ENCODE measurements at places on chromosomes 7 and 10. TPM values are rescaled to one million over a fixed set of nuclear protein-coding genes. Genes with fewer than 3 reads are reported as not detected.

DNA sequence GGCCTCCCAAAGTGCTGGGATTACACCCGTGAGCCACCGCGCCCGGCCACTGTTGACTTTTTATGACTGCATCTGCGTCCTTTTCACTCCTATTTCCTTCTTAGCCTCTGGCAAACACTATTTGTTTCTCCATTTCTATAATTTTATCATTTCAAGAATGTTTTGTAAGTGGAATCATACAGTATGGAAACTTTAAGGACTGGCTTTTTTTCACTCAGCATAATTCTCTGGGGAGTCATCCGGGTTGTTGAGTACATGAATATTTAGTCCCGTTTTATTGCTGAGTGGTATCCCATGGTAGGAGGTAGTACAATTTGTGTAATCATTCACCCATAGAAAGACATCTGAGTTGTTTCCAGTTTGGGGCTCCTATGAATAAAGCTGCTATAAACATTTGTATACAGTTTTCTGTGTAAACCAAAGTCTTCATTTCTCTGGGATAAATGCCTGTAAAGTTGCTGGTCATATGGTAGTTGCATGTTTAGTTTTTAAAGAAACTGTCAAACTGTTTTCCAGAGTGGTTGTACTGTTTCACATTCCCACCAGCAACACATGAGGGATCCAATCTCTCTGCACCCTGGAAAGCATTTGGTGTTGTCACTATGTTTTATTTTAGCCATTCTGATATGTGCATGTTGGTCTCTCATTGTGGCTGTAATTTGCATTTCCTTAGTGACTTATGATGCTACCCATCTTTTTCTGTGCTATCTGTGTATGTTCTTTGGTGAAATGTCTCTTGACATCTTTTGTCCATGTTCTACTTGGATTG, 139.6 kb upstream of the EEPD1 start:
- no peak overlapping the region for H3K27ac ChIP-seq
- no peak overlapping the region for H3K4me3 ChIP-seq
- H3K4me1 ChIP-seq = no peaks in the 10 kb centered on the region
- DNase-seq = no peak
- no peaks in the 10 kb centered on the region for H3K36me3 ChIP-seq

DNA sequence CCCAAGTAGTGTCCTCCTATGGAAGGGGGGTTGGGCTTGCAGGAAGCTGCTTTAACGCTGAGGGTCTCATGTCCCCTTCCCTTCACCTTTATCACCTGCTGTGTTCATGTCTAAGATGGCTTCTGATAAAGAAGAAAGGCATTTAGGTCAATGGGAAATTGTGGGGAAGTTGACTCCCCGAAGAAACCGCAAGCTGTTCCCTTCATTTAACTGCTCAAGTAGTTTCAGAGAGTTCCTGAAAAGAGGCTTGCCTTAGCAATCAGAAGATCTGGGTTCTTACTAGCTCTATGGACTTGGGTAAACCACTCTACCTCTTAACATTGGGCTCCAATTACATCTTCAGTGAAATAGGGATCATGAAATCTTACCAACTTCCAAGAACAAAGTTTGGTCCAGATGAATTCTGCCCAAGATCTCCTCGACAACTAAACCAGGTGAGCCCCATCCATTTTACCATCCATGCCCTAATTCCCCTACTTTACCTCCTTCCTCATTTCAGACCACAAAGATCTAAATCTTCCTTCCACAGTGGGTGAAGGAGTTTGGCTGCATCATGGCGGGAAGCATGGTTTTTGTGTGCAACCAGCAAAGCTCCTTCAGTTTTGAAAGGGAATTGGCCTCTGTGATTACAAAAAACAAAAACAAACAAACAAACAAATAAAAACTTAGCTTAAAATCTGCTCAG, 30.4 kb upstream of the UCN3 start:
- no peaks in the 10 kb centered on the region for H3K27me3 ChIP-seq
- no peak overlapping the region for H3K27ac ChIP-seq
- peaks cover 10% of the 10 kb centered on the region for H3K36me3 ChIP-seq
- peaks cover 22% of the 10 kb centered on the region for H3K4me1 ChIP-seq
- no peak for DNase-seq

DNA sequence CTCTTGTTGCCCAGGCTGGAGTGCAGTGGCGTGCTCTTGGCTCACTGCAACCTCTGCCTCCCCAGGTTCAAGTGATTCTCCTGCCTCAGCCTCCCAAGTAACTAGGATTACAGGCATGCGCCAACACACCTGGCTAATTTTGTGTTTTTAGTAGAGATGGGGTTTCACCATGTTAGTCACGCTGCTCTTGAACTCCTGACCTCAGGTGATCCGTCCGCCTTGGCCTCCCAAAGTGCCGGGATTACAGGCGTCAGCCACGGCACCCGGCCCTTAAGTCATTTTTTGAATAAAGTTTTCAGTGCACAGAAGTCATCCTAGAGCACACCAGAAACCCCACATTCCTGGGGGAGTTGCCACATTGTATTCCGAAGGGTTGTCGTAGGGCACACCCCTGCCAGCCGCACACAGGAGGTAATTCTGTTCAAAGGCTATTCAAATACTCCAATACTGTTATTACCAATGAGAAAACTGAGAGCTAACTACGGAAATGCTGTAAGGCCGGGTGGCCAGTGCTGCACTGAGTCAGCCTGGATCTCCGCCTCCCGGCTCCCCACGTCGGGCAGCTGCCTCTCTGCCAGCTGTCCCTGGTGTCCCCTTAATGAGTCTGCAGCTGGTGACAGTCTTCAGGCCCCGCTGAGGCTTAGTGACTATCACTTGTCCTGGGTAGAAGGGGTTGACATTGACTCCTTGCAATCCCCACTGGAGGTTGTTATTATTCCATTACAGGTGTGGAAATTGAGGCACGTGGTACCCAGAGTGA, 8.6 kb upstream of the RFC2 start:
- H3K27ac ChIP-seq = no peak overlapping the region
- no peak for DNase-seq
- H3K27me3 ChIP-seq = no peaks in the 10 kb centered on the region
- H3K4me3 ChIP-seq = no peak overlapping the region
- H3K4me1 ChIP-seq = peaks cover 5% of the 10 kb centered on the region

DNA sequence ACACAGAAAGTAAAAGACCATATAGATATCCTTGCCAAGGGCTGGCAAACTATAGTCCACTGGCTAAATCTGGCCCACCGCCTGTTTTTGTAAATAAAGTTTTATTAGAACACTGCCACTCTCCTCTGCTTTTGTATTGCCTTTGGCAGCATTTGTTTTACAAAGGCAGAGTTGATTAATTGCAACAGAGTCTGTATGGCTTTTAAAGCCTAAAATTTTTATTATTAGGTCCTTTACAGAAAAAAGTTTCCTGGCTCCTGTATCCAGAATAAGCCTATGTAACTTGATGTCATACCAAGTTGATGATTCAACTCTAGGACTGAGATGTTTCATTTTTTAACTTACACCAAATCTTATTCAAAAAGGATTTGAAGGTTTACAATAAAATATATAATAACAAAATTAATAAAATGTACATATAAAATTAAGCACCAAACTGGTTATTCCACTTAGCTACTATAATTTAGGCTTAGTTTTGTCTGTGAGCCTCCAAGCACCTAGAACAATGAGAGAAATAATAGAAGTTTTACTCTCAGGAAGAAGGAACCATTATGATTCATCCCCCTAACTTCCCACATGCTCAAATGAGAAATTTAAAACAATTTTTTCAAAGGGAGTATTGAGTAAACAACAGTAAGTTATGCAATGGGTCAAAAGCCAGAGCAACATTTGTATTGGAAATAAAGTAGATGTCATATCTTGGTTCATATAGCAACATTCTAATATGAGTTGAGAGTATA, 31.9 kb downstream of the CPED1 start:
- H3K4me1 ChIP-seq = no peaks in the 10 kb centered on the region
- no peak for DNase-seq
- H3K4me3 ChIP-seq = no peak overlapping the region
- no peak overlapping the region for H3K27ac ChIP-seq
- peaks cover 9% of the 10 kb centered on the region for H3K27me3 ChIP-seq

GRCh38 chr10:1379601-1380000, 323.4 kb downstream of the WDR37 start:
- H3K36me3 ChIP-seq = no peaks in the 10 kb centered on the region
- H3K4me1 ChIP-seq = no peaks in the 10 kb centered on the region
- H3K4me3 ChIP-seq = no peak overlapping the region
- H3K27ac ChIP-seq = no peak overlapping the region
- peaks cover 39% of the 10 kb centered on the region for H3K27me3 ChIP-seq
- no peak for DNase-seq

DNA sequence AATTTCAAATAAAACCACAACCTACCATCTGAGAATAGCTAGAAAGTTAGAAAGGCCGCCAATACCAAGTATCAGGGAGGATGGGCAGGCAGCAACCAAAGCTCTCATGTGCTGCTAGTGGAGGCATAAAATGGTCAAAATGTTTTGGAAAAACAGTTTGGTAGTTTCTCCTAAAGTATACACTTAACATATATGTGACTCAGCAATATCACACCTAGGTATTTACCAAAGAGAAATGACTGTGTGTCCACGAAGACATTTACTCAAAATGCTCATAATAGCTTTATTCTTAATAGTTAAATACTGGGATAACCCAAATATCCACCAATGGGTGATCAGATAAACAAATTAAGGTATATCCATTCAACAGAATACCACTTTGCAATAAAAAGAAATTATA, 14.3 kb downstream of the RHEB start:
- DNase-seq = no peak
- H3K36me3 ChIP-seq = no peaks in the 10 kb centered on the region
- no peak overlapping the region for H3K4me3 ChIP-seq
- H3K27me3 ChIP-seq = no peaks in the 10 kb centered on the region

GRCh38 chr7:35599645-35600044, 95.3 kb downstream of the HERPUD2 start:
- DNase-seq = no peak
- H3K36me3 ChIP-seq = no peaks in the 10 kb centered on the region
- H3K4me3 ChIP-seq = no peak overlapping the region
- H3K4me1 ChIP-seq = no peaks in the 10 kb centered on the region

DNA sequence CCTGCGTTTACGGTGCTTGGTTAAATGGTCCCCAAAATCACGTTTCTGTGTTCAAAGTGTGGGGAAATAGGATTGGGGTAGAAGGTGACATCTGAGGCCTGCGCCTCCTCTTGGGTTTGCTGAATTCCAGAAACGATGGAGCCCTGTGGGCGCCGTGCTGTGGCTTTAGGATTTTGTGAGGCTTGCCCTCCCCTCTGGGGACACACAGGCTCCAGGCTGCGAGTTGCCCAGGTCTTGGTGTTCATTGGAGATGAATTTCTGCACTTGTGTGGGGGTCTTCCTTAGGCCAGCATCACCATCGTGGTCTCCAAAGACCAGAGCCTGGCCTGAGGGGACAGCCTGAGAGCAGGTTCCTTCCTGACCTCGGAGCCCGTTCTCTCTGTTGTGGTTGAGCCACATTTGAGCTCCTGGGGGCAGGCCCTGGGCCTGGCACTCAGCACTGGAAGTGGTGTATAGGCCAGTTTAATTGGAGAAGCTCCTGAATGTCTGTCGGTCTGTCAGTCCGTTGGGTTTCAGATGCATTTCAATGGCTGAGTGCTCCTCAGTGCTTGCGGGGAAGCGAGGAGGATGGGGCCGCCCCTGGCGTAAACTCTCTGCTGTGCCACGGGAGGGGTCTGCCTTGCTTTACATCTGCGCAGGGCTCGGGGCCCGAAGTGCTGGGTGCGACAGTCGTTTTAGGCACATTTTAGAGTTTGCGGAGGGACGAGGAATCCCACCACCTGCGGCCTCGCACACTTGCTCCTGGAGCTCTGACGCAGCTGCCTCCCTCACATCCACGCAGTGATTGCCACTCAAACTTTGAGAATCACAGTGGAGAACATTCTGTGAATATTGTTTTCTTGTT, 71.7 kb downstream of the DNAJB6 start:
- H3K4me3 ChIP-seq = no peak overlapping the region
- peaks cover 13% of the 10 kb centered on the region for H3K4me1 ChIP-seq
- H3K27me3 ChIP-seq = no peaks in the 10 kb centered on the region
- no peak overlapping the region for H3K27ac ChIP-seq

The SSC4D gene
- total RNA-seq = 0.24 TPM

The VAX1 gene
- not detected for total RNA-seq

The KCTD7 gene
- total RNA-seq = 14.8 TPM

The ENKUR gene
- not detected for total RNA-seq

The PON1 gene
- not detected for total RNA-seq
